Right forelimb (tissue), 1 donor: ENCODE measurements at places on chromosomes 12 and 14.

- DNase-seq, result no peak
Observed at GRCh38 chr14:97331526-97331925, 534.3 kb downstream of the VRK1 start.

DNA sequence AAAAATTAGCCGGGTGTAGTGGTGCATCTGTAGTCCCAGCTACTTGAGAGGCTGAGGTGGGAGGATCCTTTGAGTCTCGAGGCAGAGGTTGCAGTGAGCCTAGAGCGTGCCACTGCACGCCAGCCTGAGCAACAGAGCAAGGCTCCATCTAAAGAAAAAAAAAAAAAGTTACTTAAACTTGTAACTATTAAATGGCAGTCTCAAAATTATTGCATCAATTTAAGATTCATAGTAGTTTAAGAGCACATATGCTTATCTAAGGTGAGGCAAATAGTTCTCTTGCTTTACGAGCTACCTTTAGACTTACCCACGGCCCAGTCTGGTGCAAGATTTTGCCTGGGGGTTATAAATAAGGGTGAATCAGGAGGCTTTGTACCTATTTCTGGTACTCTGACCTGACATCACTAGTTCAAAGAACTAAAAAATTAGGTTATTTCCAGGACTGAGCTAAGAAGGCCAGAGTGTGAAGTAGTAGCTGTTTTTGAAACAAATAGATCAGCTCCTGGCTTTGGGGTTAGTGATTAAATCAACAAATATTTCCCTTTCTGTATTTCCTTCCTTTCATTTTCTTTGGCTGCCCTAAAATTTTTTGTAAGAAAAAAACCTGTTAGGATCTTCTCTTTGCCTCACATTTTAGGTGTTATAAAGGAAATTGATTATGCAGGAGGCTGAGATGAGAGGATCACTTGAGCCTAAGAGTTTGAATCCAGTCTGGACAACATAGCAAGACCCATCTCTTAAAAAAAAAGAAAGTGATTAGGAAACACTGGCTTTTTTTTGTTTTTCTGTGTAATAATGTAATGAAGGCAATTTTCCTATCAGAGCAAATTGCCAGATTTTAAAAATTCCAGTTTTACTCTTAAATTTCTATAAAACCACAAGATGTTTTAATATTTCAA lies 3.6 kb downstream of the MGAT2 start:
- DNase-seq, result no peak

DNA sequence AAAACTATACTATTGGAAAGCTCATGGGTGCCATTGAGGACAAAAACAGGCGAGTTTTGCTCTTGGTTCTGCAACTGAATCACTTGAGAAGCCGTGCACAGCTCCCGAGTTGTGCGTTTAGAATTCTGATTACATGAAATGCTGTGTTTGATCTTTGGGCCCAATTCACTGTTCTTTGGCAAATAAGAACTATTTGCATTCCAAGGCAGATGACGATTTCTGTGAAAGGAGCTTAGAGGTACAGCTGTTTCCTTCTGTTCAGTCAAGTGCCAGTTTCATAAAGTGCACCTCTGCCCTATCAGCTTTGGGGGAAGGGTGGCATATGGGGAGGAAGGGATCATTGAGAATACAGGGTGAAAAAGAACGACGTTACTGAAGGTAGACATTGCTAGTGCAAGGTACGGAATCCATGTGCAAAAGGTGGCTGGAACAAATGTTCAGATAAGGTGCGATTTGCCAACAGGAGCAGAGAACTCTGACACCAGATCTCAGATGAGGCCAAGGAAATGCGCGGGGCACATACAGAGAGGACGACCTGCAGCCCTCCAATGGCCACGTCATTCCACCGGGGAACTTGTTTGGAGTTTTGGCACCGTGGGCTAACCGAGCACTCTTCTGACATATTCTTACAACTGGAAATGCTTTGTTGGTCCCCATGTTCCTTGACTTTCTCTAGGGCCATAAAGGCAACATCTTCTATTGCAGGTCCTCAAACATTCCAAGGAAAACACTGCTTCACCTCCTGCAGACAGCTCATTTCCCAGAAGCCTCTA lies 30.1 kb downstream of the TCHP start:
- DNase-seq, result no peak

- no peak for DNase-seq
Observed at GRCh38 chr12:48169011-48169410, 11.7 kb upstream of the ASB8 start.

GRCh38 chr14:53946404-53947093 lies 10.1 kb downstream of the BMP4 start:
- DNase-seq, result no peak

GRCh38 chr14:89425931-89426330 lies 8.9 kb upstream of the FOXN3 start:
- DNase-seq, result no peak

DNA sequence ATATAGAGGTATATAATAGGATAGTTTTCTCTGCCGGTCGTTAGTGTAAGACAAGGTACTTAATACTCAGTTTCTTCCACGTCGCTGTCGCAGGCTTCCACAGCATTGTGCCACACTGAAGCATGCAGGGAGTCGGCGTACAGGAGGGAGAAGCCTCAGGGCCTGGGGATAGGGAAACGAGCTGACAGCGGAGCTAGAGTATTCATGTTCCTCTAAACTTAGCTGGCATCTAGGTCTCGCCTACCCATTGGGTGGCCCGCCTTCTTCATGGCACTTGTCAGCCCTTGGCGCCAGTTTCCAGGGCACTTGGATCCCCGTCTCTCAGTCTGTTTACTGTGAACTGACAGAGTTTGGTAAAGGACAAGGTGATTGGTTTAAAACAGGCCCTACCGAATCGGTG lies 73.6 kb downstream of the GNS start:
- no peak for DNase-seq

GRCh38 chr12:62075870-62076269 lies 184.3 kb upstream of the USP15 start:
- DNase-seq, result no peak

DNA sequence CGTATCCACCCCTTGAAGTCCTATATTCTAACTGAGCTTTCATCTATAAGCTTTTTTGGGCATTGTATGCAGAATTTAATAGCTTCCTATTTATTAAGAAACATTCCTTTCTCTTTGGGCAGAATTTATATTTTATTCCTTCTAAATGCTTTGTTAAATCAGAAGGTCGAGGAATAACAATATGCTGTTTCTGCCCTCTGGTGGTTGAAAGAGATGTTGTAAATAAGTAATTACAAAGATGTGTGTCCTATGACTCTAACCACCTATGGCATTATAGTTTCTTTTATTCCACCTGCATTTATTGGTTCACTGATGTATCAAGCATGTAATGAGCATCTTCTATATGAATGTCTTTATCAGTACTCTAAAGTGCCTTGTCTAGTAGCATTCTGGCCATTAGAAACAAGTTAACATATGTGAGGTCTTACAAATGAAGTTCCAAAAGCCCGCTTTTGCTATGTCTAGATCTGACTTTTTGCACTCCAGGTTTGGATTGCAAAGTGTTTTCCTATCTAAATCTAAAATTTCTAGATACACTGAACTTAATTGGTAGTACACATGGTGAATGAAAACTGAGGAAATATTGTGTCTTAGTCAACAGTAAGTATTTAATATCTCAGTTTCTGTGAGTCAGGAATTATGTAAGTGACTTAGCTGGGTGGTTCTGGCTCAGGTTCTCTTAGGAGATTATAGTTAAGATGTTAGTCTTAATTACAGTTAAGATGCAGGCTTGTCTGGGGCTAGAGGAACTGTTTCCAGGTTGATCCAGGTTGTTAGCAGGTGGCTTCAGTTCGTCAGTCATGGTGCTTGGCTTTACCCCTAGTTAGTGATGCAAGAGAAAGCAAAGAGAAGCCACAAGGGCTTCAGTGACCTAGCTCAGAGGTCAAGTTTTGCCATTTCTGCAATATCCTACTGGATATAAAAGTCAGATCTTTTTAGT lies 57.5 kb downstream of the PLEKHA5 start:
- DNase-seq, result no peak

DNA sequence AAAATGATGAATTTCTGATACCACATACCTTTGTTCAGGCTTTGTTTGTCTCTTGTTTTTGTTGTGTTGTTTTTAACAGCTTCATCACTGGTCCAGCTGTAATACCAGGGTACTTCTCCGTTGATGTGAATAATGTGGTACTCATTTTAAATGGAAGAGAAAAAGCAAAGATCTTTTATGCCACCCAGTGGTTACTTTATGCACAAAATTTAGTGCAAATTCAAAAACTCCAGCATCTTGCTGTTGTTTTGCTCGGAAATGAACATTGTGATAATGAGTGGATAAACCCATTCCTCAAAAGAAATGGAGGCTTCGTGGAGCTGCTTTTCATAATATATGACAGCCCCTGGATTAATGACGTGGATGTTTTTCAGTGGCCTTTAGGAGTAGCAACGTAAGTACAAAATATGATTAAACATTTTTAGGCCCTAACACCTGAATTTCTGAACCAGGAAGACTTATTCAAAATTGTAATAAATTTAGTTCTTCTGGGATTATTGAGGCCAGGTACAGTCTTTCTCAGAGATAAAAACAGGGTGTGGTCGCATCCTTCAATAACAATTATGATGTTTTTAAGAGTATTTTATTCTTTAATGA lies 22.4 kb downstream of the RXYLT1 start:
- no peak for DNase-seq

DNA sequence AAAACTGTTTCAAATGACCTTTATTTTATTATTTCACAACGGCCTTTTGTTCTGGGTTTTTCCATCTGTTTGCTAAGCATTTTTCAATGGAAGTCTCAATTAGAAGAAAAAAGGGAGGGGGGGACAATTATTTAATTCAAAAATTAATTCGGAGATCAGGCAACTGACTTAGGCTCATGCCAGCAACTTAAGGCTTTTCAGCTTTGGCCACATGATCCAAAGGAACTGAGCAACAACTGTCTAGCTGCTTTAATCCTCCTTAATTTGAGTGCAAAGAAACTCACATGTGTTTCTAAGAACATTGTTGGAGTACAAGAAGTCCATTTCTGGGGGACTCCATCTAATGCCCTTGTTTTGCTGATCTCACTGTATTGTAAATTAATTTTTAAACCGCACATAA lies 188.0 kb downstream of the EXOC5 start:
- no peak for DNase-seq

DNA sequence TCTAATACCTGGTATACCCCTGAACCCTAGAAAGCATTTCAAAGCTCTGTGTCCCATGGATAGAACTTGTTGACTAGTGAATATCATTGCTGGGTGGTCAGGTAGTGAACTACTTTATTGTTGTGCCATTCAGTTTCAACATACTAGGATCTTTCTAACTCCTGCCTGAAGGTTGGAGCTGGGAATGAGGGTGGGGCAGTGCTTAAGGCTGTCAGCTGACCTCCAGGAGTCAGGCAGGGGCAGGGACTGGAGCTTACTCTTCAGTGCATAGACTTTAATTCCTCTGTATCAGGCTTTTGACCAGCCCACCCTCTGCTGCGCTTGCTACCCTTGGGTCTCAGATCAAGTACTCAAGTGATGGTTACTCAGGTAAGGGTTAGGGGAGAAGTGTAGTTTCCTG lies 102.6 kb upstream of the RFX4 start:
- DNase-seq, result no peak

DNA sequence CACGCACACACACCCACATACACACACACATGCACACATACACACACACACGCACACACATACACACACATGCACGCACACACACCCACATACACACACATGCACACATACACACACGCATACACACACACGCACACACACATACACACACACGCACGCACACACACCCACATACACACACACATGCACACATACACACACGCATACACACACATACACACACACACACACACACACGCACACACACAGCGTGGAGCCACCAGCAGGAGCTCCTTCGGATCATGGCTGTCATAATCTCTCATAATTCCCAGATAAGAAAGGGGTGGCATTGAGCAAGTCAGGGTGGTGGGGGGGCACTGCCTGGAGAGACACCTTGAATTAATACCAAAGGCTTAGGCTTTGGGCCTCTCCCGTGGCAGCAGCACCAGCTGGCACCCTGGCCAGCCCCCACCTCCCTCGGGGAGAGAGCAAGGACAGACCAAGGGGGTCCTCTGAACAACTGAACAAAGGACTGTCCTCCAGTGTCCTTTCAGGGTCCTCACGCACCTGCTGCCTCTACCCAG lies 21.9 kb downstream of the ANO2 start:
- no peak for DNase-seq
